Effector memory CD4-positive, alpha-beta T cell (primary cell): ENCODE measurements at places on chromosomes 1 and 21.

DNA sequence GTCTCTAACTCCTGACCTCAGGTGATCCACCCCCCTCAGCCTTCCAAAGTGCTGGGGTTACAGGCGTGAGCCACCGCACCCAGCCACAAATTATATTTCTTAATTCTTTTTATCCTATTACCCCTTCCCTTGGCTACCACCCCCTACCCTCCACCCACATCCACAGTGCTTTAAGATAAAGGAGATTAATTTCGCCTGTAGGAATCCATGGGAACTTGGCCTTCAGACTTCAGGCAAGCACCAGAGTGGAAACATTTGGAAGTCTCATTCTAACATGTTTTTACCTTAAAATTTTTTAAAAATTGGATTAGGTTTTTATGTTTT, 10.4 kb downstream of the CNST start:
- no peak for DNase-seq

DNA sequence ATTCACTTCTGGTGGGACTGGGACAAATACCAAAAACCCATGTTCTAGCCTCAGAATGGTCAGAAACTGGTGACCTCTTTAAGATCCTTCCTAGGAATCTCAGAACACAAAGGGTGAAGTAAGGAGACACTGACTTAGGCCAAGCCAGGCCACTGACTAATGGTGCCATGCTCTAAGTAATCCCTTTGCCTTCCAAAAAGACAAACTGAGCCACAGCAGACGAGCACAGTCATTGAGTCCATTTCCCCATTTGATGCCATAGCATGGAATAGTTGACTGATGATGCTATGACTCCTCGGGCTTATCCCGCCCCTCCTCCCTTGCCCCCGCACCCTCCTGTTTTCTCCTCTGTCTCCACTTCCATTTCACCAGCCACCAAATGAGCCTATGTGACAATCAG, 145.8 kb upstream of the ZNF648 start:
- DNase-seq: no peak

DNA sequence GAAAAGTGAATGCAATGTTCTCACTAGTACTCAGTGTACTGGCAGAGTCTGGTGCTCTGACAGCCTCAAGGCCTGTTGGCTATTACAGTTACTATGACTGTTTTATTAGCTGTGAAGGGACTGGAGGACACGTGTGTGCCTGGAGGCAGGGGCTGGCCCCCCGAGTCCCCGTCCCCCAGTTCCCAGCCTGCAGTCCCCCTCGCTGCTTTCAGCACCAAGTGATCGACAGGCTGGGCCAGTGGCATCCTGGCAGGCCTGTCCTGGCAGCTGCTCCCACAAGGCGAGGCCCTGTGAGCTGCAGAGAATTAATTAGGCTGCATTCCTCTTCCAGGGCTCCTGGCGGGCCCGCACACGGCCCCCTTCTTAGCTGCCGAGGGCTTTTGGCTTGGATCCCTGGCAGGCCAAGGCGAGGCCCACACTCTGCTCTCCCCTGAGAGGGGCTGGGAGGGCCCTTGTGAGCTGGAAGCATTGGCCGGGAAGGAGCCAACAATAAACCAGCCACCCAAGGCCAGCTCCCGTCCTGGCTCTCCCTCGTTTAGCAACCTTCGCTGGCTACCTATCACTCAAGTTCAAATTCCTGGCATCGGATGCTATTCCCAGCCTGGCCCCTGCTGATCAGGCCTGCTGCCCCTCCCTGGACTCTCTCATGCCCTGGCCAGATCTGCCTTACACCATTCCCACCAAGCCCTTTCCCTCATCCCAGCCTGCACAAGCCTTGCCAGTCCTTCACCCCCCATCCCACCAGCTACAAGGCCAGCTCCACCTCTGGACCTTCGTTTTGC, 9.8 kb downstream of the EDN2 start:
- DNase-seq: no peak

DNA sequence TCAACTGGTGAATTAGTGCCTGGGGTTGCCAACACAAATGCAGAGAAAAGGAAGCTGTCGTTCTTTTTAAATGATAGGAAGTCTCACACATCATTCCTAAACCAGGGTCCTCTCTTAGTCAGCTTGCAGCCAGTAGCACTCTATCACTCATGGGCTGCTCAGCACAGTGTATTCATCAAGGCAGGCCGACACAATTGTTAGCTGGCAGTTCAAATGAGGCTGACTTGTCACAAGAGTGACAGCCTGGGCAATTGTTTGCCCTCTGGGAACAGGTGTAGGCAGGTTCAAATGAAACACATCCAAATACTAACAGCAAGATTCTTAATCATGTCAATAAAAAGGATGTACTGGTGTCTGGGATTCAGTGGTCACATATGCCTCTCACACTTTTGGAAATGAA, 76.9 kb downstream of the ERICH3 start:
- no peak for DNase-seq

DNA sequence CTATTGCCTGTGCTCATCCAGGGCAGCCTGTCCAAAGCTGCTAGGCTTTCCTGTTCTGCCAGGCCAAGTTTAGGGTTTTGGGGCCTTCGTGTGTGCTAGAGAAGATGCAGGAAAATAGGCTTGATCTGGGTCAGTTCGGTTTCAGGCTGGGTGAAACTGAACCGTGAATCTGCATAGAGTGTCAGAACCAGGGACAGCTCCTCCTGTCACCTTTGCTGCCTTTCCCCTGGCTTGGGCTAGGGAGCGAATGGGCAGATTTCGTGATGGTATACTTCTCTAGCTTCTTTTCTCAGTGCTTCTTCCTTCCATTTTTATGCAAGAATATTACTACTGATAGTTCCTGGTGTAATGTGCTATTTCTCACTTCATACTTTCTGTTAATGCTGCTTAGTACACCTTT, 6.0 kb upstream of the AGO1 start:
- no peak for DNase-seq

- DNase-seq: no peak
These were observed 54.6 kb upstream of the PRKACB start for GRCh38 chr1:84089465-84089864.

DNA sequence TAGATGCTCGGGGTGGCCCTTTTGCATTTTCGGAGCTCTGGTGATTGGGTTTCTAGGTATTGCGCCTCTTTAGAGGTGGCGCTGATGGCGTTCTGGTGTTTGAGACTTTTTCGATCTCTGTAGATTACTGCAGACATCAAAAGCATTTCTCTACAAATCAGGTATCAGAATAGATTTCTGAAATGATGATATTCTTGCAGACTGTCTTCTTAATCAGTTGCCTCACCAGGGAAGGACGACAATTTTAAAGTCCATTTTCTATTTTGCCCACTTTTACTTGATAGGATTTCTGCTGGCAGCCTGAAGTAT, 65.2 kb upstream of the VAMP3 start:
- DNase-seq: no peak

GRCh38 chr1:170240409-170240808, 94.7 kb downstream of the NTMT2 start:
- DNase-seq: no peak

- peak; percentile 10 for DNase-seq
These were observed 55.0 kb downstream of the S1PR1 start for GRCh38 chr1:101291562-101292380.

- DNase-seq: no peak
These were observed 30.7 kb downstream of the ITPKB start for GRCh38 chr1:226708342-226708780.

- DNase-seq: no peak
These were observed 17.2 kb upstream of the OLIG2 start for GRCh38 chr21:33008333-33009051.

DNA sequence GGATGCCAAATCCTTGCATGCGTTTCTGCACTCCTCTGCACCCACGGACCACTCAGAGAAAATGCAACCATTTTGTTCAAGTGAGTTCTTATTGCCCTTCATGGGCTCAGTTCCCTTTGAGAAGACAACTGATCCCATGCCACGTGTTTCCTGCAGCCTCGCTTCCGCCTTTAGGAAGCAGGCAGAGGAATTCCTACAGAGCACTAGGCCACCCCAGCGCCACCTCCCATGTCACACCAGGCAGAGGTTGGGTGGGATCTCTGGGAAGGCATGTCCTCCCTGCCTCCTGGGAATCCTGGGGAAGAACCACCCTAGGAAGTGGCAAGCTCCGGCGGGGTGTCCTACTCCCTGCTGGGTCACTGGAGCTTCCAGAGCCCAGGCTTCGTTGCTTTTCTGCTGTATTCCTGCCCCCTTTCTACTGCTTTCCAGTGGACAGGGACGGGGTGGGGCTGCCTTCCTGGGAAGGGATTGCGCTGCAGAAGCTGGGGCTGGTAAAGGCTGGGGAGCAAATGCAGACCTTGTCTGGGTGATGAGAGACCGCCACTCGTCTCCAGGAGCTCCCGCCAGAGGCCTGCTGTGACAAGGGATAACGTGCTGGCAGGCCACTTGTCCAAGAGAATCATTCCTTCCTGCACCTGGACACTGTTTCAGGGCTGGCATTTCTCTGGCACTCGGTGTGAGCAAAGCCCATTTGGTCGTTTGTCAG, 478.2 kb upstream of the VAMP3 start:
- no peak for DNase-seq

GRCh38 chr1:206651958-206652890, 16.9 kb downstream of the DYRK3 start:
- no peak for DNase-seq

DNA sequence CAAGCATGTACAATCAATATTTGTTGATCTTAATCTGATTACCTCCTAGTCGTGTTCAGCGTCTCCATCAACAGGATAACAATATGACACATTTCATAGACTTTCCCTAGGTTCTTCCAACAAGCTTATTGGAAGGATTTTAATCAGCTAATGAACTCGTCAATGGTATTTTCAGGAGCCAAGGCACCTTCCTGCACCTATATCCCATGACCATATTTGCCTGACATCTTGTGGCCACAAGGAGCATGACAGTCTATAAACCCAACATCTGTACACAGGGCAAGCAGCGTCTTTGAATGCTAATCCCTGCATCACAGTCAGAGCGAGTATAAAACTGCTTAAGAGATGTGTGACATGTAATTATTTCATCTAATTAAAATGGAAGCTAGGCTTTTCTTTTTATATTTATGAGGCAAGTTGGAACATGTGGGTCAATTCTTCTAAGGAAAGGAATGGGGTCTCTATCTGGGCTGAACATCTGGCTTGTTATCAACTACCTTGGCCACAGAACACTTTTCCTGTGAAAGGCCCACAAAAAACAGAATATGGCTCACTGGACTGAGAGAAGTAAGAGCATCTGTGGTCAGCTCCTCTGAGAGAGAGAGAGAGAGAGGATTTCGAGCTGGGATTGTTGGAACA, 388.8 kb downstream of the NTNG1 start:
- no peak for DNase-seq

DNA sequence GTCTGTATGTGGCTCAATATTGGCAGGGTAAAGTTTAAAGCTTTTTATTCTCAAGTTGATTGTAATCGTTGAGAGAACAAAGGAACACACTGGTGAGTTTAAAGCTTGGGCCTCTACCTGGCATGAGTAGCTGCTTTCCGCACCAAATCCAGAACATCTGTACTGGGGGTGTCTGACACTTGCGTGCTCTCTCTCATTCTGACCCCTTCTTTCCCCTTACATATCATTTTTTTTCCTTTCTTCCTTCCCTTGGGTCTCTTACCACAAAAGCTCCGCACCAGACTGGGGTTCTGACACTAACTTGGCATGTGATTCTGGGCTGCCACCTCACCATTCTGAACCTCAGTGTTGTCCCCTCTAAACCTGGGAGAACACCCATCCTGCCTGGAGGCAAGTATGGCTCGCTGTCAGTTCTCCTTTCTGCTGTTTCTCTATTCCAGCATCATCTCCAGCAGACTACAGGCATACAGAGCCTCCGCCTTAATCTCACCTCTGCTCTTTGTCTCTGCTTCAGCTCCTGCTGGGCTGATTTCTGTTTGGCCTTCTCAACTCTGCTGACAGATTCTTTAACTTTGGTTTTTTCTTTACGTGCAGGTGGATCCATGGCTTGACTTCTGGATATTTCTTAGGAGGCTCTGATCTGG, 859 bp upstream of the ERMAP start:
- DNase-seq: no peak

GRCh38 chr1:113859478-113860175, 11.9 kb downstream of the PTPN22 start:
- no peak for DNase-seq

DNA sequence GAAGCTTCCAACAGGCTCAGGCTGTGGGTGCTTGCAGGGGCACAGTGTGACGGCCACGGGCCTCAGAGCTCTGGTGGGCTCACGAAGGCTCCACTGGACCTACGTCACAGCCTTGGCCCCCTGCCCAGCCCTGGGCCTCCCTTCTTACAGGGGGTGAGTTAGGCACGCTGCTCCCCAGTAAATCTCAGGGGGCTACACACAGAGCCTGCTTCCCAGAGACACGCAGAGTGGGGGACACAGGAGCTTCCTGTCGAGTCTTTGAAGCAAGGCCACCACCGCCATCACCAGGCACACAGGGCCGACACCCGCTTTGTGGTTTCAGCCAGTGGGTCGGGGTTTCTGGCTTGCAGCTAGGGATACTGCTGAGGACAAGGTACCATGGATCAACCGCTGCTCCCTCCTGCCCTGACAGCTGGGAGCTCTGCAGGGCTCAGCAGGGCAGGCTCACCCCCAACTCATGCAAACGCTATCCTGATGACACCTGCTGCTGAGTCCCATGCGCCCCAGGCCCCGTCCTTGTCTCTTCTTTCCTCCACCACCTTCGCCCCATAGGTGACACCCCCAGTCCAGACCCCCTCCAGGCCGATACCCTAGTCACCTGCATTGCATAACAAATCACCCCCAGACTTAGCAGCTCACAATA, 5.5 kb upstream of the CFAP410 start:
- DNase-seq: no peak

DNA sequence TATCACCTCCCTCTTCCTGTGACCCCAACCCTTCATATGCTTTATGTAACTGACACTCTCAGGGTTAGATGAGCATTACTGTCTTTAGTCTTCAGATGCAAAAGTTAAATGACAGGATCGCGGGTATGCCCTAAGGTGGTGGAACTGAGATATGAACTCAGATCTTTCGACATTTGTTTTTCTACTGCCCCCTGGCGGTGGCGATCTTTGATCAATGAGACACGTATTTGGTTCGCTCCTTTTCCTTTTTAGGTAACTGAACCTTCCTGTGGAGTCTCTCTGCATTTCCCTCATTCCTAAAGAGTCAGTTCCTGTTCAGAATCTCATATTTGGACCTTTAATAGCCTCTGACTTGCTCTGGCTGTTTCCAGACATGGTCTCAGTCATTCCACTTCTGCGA, 47.8 kb upstream of the ZP4 start:
- DNase-seq: no peak

GRCh38 chr1:208581209-208581608, 337.0 kb upstream of the PLXNA2 start:
- no peak for DNase-seq

GRCh38 chr1:184078564-184079249, 27.2 kb downstream of the TSEN15 start:
- DNase-seq: no peak

- DNase-seq: no peak
These were observed 283.3 kb upstream of the ST6GALNAC5 start for GRCh38 chr1:76583875-76584477.

GRCh38 chr1:2348346-2349325, 42.7 kb downstream of the MORN1 start:
- DNase-seq: no peak
